ENCODE measurements at places on chromosomes 5 and 9.

GRCh38 chr9:134322781-134323241 lies 3.4 kb upstream of the RXRA start:
- DNase-seq, result no peak

GRCh38 chr5:135718151-135718550 lies 116.3 kb upstream of the SLC25A48 start:
- DNase-seq, result peak; percentile 40

DNA sequence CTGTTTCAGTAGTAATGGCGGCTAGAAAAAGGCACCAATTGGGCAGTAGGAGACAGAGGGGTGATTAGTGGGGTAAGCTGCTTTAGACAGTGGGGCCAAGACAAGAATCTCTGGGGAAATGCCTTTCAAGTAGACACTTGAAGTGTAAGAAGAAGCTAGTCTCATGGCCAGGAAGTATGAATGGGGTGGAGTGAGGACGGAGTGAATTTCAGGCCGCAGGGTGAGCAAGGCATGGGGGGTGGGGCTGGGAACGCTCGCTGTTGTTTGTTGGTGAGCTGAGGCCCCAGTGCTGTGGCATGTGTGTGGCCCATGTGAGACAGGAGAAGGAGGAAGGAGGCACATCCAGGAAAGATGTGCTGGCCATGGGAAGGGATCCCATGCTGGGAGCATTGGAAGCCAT lies 149.2 kb upstream of the NFIL3 start:
- DNase-seq, result no peak

DNA sequence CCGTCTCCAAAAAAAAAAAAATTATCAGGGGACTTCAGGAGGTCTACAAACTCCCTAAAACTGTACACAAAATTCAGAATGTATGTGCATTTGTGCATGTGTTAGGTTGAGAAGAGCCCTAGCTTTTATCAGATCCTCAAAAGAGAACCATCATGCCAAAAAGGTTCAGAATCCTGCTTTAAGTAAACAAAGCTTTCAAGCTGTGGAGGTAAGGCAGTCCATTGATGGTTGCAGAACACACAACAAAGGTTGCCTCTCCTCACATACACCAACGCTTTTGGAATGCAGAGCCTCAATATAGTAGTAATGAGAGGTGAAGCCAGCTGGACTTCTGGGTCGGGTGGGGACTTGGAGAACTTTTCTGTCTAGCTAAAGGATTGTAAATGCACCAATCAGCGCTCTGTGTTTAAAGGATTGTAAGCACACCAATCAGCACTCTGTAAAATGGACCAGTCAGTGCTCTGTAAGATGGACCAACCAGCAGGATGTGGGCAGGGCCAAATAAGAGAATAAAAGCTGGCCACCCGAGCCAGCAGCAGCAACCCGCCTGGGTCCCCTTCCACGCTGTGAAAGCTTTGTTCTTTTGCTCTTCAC lies 57.9 kb upstream of the RNF38 start:
- no peak for DNase-seq

DNA sequence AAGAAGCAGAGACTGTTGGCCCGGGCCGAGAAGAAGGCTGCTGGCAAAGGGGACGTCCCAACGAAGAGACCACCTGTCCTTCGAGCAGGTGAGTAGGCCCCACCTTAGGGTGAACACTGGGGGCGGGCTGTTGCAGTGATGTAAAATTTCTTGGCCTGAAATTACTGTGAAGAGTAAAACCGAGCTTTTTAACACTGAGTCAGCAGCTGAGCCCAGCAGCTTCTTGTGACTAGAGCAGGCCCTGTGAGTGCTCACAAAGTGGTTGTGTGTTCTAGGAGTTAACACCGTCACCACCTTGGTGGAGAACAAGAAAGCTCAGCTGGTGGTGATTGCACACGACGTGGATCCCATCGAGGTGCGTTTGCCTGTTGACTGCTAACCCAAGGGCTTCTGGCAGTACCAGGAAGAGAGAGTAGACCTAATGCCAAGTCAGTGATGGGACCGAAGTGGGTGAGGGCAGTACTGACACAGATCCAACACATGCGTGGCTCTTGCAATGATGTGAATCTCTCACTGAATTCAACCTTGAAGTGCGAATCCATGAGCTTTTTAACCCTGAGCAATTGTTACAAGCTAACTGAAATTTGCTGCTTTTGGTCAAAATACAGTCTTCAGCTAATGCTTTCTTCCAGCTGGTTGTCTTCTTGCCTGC lies 2.1 kb downstream of the RPL7A start:
- DNase-seq, result no peak

DNA sequence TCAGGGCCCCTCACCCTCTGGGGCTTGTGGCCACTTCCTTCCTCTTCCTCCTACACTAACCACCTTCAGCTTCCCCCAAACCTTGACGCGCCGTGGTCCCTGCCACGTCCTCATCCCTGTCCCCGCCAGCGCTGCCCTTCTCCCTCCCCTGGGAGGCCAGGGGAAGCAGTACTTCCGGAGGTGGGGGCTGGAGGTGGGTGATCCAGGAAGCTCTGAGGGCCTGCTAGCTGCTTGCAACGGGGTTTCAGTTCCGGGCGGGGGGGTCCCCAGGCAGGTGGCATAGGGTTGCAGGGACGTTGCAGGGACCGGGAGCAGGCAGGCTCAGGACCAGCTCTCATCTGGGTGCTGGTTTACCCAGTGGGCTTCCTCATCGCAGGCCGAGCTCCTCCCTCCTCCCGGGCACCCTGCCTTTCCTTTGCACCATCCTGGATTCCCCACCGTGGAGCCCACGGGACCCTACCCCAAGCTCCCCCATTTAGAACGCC lies 70.0 kb downstream of the RXRA start:
- no peak for DNase-seq

DNA sequence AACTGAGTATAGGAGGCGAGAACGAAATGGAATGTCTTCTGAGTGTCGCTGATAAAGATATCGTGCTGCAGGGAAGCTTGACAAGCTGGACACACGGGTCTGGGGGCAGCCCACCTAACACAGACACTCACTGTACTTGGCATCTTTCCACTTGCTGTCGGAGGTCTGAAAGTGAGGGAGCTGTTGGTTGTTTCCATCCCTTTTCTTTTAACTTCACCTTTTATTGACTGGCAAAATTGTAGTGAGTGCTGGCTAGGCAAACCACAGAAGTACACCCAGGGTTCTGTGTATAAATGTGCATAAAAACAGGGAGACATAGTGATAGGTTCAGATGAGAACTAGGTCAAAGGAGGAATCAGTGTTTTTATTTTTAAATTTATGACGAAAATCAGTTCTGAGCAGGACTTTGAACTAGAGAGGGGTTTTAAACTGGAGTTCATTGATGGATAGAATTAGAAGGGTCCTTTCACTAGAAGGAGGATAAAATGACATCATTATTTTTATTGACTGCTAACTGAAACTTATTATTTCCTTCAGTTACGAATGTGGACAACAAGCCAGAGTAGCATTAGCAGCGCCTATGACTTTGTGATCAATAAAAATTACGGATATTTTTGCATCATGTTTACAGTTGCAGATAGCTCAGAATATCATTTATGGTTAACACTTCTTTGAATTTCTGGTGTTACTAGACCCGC lies 817 bp downstream of the GAPVD1 start:
- DNase-seq, result no peak

- DNase-seq, result peak; percentile 55
Observed at GRCh38 chr9:93468763-93469456, 15.5 kb upstream of the FAM120AOS start.

GRCh38 chr5:126676195-126676624 lies 75.5 kb downstream of the PHAX start:
- DNase-seq, result peak; percentile 66

- DNase-seq, result peak; percentile 36
Observed at GRCh38 chr9:132638240-132638639, 31.5 kb downstream of the DDX31 start.

DNA sequence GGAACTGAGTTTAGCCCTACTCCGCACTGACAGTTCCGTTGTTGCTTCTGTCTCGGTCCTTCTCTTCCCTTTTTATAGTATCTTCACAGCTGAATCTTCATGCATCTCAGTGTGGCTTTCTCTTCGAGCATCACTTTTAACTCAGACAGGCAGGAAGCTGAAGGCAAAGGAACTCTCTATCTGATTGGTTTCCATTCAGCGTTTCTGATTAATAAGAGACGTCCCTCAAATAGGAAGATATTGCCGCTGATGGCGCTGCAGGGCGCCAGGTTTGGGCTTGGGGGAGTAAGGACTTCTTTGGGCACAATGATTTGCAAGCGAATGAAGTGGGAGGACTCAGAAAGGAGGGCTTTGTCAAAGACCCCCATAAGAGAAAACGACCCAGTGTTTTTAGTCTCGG lies at the start of gene CDH9:
Gene CDH9, minus strand, starts transcription at position 111 of the 400 bp plus-strand sequence. CDS start 50,253 bp downstream, outside the sequence.
- DNase-seq, result no peak

DNA sequence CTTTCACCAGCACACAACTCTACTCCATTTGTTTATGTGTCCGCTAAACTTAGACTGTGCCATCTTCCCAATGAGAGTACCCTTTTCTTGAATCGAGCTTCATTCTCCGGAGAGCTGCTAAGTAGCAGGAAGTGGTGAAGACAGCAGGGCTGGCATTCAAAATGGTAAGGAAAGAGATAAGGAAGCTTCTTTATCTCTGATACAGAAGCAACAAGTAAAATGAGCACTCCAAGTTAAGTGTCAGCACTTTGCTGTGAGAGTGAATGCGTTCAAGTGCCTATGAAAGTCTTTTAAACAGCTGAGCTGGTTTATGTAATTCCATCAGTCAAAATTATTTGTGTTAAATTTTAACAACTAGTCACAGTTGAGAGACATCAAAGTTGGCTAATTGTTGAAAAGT lies 386.8 kb upstream of the PTPRD start:
- DNase-seq, result no peak

DNA sequence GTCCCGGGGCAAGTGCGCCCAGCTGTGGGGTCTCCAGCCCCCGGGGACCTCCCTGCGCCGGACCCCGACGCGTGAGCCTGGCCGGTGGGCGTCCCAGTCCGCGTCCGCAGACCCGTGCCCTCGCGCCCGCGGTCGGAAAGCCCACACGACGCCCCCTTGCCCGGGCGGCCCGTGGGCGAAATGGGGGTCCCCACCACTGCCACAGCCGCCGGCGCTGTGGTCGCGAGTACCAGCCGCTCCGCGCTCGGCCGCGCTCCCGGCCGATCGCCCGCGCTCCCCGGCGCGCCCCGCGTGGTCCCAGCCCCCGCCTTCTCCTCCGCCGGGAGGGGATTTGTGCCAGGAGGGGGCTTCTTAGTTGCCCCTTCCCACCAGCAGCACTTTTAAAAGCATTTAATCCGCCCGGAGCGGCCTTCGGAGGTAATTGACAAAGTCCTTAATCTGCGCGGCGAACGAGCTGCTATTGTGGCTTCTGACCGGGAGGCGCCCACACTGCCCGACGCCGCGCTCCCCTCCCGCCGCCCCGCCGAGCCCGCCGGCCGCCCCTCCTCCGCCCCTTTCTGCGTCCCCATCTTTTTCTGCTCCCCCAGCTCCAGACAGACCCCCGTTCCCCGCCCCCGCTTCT lies 469 bp upstream of the FIBCD1 start:
- DNase-seq, result no peak

GRCh38 chr5:433836-434235 lies 9.1 kb upstream of the EXOC3 start:
- DNase-seq, result no peak

- DNase-seq, result peak; percentile 63
Observed at GRCh38 chr5:15645381-15646160, 145.6 kb downstream of the FBXL7 start.
